ENCODE measurements at places on chromosomes 4 and X. TPM values are rescaled to one million over a fixed set of nuclear protein-coding genes. Genes with fewer than 3 reads are reported as not detected.

The CLCN4 gene
- total RNA-seq = 5.8 TPM

The C4orf50 gene
- not detected for total RNA-seq

The PCSK1N gene
- total RNA-seq = not detected

The BMPR1B gene
- 1.6 TPM for total RNA-seq

The GBA3 gene
- not detected for total RNA-seq

The RIBC1 gene
- 0.99 TPM for total RNA-seq

All from smooth muscle cell of trachea (primary cell).